ENCODE measurements at places on chromosomes 2 and 18.

- peak; percentile 32 for DNase-seq
Measured at GRCh38 chr2:70143314-70144150, 47.3 kb downstream of the C2orf42 start.

GRCh38 chr2:164221473-164221872, 399.8 kb downstream of the GRB14 start:
- no peak for DNase-seq

DNA sequence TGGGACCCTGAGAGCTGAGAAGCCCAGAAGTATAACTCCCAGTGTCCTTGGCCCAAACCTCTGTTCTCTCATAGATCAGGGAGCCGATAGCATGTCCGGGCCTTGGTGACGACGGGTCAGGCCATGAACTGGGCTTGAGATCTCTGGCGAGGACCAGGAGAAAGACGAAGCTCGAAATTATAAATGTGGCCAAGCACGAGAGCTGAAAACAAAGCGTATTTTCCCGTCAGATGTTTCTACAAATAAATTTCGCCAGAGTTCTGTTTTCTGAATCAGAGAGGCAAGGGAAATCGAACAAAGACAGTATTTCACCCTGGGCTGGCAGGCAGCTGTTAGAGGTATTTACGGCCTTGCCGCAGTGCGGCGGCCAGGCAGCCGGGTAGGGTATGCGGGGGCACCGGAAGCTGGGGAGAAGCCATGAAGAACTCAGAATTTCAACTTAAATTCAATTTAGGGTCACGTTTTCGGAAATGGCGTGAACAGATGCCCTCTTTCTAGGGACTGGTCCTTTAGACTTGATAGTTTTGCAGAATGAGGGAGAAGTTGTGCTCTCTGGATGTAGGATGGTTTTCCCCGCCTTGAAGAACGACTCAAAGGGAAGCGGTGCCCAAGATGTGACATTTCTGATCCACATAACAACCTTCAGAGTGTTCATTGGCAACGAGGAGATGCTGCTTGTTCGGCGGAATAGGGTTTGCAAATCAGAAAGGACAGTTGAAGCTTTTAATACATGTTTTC, 9.6 kb downstream of the HOXD8 start:
- DNase-seq, result no peak

- no peak for DNase-seq
Measured at GRCh38 chr18:13288509-13289133, 70.1 kb downstream of the LDLRAD4 start.

GRCh38 chr2:149134335-149134923, 95.9 kb downstream of the LYPD6B start:
- no peak for DNase-seq

DNA sequence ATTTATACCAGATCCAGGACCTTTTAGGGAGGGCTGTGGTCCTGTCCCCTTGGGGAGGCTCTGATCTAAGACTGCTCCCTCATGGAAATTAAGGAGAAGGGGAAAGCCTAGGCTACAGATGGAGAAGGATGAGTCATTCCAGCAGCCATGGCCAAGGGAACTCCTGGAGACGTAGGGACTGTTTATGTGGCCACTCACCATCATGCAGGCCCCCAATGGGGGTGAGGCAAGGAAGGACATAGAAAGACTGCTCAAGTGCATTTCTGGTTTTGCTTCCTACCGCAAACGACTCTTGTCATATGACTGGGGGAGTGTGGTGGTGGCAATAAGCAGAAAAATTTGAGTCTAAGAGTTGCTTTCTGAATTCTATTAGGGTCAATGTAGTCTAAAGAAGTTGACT, 54.0 kb upstream of the CYP1B1 start:
- no peak for DNase-seq

GRCh38 chr2:182426082-182426917, 536 bp downstream of the PDE1A start:
- no peak for DNase-seq

DNA sequence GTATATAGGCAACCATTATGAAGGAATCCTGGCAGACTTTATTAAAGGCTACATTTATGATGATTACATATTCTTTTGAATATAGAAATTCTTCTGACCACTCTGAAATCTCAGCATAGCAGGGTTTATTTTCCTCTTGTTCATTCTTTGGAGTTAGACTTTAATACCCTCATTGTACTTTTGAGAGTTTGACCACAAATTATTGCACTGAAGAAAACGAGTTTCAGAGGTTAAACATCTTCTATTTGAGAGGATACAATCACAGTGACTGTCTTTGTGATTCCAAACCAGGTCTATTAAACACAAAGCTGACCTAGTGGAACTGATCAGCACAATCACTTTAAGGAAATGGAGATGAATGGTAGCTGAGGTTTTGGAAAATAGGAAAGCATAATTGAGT, 71.3 kb downstream of the XIRP2 start:
- DNase-seq, result no peak

DNA sequence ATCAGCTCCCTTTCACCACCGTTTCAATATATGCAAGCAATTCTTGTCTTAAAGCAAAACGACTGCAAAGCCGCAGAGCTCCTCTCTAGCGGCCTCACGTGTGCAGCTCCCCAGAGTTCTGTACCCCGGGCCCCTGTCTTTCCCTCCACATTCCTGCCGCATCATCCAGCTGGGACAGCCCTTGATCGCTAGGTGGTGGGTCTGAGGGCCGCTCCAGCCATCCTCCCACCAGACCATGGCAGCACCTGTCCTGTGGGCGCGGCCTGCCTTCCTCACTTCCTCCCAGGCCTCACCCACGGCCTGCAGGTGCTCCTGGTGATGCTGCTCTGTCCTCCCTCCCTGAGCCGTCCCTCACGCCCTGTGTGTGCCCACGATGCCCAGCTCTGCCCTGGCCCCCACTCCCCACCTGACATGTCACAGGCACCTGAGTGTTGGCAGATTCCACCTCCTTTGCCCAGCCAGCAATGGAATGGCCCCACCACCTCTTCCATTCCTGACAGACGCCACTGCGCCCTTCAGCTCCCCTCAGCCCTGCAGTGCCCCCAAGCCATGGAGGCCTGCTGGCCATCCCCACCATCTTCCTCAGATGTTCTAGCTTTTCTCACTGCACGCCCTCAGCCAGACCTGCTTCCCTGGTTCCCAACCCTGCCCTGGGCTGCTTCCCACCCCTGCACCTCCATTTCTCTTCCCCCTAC, 15.3 kb upstream of the ALLC start:
- no peak for DNase-seq

DNA sequence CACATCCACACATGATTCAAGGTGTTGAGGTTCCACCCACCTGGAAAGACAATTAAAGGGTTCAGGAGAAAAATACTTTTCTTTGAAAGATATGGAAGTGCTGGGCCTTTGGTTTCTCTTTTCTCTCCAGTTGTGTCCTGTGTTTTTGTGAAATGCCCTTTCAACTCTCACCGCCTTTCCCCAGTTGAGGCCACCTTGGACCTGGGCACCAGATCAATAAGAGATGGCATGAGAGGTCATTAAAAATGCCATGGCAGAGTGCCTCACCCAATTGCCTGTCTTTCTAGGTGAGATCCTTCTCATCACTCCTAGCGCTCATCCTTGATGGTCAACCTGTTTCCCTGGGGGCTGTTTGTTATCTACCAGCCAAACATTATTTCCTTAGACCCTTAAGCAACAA, 453.9 kb downstream of the TSN start:
- no peak for DNase-seq

- DNase-seq, result no peak
Measured at GRCh38 chr2:223870840-223871611, 33.6 kb upstream of the AP1S3 start.

GRCh38 chr18:74567822-74568221, 29.8 kb upstream of the ZNF407 start:
- DNase-seq, result no peak

DNA sequence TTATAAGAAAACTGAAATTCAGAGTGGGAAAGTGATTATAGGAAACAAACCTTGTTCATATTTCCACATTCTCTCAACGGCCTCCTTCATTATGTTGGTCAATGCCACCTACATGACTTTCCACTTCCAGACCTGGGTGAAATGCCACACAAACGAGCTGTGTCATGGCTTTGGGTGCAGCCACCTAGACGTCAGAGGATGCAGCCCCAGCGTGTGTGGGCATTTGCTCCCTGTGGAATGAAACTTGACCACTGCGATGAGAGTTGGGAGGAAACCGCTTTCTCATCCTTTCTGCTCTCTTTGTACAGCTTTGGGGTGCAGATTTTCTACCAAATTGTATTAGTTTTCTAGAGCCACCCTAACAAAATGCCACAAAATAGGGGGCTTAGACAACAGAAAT, 291.0 kb downstream of the CYRIA start:
- DNase-seq, result no peak

- no peak for DNase-seq
Measured at GRCh38 chr2:104864280-104865095, 10.6 kb downstream of the POU3F3 start.

- no peak for DNase-seq
Measured at GRCh38 chr2:56209701-56210100, 25.9 kb downstream of the CCDC85A start.

DNA sequence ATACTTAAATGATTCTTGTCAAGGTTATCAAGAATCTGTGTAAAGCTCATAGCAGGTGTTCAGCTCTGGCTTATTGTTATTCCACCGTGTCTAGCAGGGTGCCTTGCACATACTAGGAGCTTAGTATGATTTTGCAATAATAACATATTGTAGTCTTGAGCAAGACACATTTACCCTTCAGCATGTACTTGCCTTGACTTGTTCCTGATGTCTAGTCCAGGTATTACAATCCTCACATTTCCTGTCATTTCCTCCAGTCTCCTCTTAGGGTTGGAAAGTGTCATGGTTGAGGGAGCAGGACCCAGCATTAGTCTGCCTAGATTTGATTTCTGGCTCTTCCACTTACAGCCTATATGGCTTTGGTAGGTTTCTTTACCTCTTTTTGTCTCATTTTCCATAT, 246.1 kb downstream of the RAD51AP2 start:
- DNase-seq, result no peak

DNA sequence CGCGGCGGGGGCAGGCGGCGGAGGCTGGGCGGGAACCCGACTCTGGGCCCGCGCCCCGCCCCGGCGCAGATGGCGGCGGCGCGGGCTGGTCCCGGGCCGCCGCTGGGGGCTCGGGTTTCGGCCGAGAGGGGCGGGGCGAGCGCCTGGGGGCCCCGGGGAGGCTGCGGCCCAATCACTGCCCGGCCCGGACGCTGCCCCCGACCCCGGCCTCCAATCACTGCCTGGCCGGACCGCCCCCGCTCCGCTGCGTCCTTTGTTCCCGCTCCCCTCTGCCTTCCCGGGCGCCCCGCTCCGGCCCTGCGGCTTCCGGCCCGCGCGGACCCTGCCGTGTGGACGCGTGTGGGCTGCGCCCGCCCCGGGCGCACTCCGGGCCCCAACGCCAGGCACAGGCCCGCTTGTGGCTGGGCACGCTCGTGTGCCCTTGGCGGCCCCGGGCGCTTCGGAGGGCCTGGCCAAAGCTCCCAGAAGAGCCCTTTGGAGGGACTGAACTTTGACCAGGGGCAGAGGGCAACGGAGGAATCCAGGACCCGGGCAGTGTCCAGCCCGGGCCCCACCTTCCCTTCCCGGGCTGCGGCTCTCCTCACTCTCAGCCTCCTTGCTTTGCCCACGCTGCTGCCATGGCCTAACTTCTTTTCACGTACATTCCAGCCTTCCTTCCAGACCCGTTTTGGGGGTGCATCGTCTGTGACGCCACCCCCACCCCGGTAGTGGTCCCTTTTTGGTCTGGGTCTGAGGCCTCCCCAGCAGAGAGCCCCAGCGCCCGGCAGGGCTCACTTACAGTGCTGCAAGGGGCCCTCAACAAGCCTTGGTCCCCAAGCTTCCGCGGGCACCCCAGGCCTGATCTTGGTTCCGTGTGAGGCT, 27.1 kb upstream of the PTMA start:
- DNase-seq, result no peak

DNA sequence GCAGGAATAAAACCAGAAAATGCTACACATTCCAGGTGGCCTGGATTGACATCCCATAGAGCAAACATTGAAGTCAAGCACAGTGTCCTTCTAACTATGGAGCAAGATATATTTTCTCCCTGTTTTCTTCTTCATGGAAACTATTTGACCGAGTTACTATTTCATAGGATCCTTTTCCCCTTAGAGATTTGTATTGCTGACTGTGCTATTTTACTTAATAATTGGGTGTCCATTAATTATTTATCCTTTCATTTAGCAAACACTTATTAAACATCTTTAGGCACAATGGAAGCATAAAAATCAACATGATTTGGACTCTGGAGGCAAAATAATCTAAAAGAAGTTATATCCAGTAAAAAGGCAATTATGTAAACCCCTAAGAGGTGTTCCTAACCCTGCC, 782.8 kb upstream of the ACVR2A start:
- DNase-seq, result no peak

- no peak for DNase-seq
Measured at GRCh38 chr2:979069-979928, 28.6 kb downstream of the SNTG2 start.

- no peak for DNase-seq
Measured at GRCh38 chr2:96241900-96242611, 23.7 kb downstream of the TMEM127 start.

DNA sequence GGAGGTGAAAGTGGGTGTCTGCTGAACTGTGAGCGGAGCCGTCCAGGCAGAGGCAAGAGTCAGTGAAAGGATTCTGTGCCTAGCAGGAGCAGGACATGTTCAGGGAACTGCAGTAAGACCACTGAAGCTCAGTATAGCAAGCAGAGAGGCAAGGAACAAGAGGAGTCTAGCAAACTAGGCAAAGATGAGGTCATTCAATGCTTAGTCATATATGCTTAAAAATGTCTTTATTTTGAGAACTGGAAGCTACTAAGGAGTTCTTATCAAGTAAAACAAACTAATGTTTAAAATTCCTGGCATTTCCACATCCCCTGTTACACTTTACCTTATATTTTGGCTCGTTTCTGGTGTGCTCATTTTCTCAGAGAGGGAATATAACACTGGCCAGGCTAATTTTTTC, 913.4 kb downstream of the CBLN2 start:
- no peak for DNase-seq

All from stimulated activated CD4-positive, alpha-beta T cell treated with anti-CD3 and anti-CD28 coated beads, Interleukin-2, amount 100 ng/mL, for 4 hours (primary cell).